ENCODE measurements at places on chromosomes 16 and 17.
A peak's percentile ranks its signal among the peaks of the same experiment; 100 is the strongest.

DNA sequence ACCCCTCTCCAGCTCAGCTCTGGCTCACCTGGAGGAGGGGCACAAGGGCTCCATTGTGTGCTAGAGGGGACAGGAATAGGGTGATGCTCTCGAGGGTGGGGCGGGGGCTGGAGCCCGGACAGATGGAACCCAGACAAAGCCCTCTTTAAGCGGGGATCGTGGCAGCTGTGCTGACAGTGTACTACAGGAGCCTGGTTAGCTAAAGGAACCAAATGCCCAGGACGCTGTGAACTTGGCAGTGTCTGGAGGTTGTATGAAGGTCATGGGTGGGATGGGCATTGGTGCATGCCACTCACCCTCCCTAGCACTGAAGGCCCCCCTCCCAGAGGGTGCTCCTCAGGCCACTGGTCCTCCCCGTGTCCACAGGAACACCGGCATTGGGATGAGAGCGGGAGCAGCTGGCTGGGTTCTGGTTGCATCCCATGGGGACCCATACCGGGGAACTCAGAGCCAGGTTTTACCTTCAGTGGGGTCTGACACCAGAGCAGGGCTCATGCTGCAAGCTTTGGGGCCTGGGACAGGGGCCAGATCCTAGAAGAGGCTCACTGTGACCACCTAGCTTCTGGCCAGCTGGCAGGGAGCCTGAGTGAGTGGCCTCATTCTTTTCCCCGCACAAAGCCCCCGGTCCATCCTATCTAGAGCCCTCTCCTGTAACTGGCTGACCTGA lies 11.9 kb downstream of the KIF19 start:
- peak; percentile 93 for DNase-seq

DNA sequence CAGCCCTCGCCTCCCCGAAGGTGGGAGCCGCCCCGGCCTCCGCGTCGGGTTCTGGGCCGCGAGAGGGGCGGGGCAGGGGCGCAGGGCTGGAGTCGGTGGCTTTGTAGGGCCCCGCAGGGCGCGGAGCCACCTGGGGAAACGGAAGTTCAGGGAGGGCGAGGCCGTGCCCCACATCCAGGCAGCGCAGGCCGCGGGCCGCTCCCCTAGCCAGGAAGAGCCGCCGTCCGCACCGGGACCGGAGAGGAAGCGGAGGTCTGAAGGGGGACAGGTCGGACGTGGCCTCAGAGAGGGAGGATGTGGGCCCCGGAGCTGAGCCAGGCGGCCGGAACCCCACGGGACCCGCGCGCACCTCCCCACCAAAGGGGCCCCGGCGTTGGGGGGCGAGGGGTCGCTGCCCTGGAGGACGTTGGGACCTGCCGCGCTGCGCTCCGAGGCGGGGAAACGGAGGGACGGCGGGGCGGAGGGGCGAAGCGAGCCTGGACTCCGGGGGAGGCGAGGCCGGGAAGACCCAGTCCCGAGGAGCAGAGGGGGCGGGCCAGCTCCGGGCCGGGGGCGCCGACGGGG lies 482 bp upstream of the SLC16A3 start:
- no peak for DNase-seq

DNA sequence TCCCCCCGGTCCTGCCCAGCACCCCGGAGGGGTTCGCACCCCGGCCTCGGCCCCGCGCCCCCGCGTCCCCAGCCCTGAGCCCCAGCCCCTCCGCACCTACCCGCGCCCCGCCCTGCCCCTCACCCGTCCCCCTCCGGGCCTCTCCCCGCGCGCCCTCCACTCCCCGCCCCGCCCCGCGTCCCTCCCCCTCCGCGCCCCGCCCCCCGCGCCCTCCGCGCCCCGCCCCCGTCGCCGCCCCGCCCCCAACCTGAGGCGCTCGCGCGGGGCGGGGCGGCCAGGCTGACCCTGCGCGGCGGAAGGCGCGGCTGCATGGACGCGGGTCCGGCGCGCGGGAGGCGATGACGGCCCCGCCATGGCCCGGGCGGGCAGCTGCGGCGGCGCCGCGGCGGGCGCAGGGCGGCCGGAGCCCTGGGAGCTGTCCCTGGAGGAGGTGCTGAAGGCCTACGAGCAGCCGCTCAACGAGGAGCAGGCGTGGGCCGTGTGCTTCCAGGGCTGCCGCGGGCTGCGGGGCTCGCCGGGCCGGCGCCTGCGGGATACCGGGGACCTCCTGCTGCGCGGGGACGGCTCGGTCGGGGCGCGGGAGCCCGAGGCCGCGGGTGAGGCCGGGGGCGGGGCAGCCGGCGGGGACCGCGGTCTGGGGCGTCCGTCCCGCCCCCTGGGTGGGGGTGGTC lies at the start of gene SPIRE2:
Gene SPIRE2 (plus strand): TSS at position 277 of the 671 bp plus-strand sequence. CDS start 76 bp downstream, at position 353.
- DNase-seq, result peak; percentile 38

- no peak for DNase-seq
Measured at GRCh38 chr16:9602189-9602588, 510.7 kb downstream of the HAPSTR1 start.

GRCh38 chr16:64250866-64251265 lies 871.0 kb downstream of the CDH11 start:
- no peak for DNase-seq

GRCh38 chr16:9092978-9093344 lies 1.5 kb downstream of the HAPSTR1 start:
- DNase-seq, result peak; percentile 43

DNA sequence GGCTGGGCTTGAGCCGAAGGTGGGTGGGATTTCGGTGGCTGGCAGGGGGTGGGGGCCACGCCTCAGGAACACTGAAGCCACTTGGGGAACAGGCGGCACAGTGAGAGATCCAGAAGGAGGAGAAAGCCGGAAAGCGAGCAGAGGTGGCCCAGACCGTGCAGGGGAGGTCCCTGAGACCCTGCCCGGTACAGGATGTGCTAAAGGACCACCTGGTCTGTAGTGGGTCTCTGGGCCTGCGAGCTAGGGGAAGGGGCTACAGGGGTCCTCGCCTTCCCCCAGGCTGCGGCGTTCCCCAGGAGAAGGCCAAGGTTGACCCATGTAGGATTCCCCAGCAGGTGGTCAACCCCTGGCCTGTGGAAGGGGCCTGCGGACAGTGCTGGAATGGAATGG lies at the start of gene TLE7:
Gene TLE7 (minus strand): TSS at position 4 of the 390 bp plus-strand sequence. CDS start 8,730 bp downstream, outside the sequence.
- no peak for DNase-seq

GRCh38 chr17:27603880-27604794 lies 26.9 kb upstream of the LGALS9 start:
- DNase-seq, result no peak

DNA sequence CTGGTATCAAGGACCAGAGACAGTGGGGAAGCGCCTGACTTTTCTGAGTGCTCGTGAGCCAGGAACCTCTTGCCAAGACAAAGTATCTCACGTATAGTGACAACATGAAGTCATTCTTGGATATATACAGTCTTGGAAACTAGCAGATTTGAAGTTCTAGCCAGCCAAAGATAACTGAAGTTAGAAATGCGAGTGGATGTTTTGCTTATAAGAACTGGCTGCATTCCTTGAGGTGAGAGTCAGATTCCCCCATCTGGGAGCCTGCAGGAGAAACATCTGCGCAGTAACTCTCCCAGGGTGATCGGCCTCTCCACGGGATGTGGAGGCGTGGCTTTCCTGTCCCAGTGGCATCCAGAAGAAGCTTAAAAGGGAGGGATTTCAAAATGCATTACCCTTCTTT lies 89.8 kb downstream of the SHISA6 start:
- no peak for DNase-seq

DNA sequence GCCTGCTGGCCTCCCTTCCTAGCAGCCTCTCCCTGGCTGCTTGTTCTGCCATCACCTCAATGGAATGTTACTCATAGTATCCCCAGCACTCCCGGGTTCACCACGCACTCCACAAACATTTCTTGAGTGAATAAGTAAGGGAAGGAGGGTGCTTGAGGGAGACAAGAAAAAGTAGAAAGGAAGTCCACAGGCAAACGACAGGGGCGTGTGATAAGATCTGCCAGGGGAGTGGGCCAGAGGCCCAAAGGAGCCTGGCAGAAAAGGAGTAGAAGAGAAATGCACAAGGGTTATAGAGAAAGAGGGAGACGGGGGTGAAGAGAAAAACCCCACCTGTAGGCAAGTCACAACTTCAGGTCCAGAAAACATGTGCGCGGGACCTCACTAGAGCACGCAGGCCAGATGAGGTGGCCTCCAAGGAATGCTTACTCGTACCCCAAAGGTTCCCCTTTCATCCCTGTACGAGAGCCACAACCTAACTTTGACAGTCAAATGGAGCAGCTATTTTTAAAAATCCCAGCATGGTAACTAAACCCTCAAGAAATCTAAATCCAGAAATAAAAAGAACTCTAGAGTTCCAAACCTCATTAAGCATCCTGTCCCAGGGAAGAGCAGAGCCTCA lies 6.6 kb downstream of the ZDHHC7 start:
- no peak for DNase-seq

DNA sequence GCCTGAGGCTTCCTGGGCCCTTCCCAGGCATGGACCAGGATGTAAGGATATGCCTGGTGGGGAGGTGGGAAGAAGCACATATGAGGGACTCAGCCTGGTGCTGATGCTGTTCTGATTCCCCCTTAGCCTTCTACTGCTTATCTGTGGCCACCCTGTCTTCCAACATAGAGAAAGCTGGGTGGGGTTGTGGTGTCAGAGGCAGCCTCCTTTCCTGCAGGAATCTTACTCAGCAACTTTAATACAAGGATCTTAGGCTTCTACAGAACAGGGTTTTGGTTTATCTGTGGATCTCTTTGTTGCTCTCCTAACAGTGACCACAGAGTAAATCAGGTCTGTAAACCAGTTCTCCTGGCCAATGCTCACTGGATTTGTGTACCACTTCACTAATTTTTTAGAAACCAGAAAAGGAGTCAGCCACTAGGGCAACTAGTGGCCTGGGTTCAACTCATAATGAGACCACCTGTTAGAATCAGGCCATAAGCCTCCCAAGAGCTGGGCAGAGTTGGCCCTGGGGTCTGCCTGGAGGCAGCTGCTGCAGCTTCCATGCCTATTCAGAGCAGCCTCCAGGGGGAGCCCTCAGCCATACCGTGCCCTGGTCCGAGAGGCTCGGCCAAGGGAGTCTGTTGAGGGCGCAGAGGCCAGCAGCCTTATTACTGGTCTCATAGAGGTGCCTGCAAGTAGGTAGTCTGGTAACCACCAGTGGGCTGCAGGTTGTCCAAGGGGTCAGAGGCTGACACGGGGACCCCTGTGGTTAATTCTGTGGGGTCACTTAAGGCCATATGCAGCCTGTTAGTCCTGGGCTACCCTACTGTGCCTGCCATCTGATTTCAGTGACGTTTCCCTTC lies 7.1 kb downstream of the HAS3 start:
- DNase-seq, result no peak

GRCh38 chr16:55760310-55761001 lies 72.4 kb downstream of the CES1 start:
- no peak for DNase-seq

DNA sequence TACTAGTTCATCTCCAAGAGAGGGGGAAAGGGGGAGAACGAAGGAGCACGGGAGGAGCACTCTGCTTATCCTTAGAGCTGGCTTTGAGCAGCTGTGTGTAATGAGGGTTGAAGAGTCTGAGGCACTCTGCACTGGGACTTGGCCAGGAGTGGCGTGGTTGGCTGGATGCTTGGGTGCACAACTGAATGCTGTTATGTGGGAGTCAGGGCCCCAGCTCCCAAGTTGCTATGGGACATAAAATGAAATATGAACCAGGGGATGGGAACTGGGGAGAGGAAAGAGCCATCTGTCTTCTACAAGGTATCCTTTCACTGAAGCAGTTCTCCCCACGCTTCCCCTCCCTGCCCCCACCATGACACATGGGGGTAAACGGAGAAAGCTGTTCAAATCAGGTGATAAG lies 105.9 kb upstream of the ANKFN1 start:
- DNase-seq, result peak; percentile 18
